Fibroblast of the aortic adventitia (primary cell): ENCODE measurements at places on chromosomes 1 and 21.

DNA sequence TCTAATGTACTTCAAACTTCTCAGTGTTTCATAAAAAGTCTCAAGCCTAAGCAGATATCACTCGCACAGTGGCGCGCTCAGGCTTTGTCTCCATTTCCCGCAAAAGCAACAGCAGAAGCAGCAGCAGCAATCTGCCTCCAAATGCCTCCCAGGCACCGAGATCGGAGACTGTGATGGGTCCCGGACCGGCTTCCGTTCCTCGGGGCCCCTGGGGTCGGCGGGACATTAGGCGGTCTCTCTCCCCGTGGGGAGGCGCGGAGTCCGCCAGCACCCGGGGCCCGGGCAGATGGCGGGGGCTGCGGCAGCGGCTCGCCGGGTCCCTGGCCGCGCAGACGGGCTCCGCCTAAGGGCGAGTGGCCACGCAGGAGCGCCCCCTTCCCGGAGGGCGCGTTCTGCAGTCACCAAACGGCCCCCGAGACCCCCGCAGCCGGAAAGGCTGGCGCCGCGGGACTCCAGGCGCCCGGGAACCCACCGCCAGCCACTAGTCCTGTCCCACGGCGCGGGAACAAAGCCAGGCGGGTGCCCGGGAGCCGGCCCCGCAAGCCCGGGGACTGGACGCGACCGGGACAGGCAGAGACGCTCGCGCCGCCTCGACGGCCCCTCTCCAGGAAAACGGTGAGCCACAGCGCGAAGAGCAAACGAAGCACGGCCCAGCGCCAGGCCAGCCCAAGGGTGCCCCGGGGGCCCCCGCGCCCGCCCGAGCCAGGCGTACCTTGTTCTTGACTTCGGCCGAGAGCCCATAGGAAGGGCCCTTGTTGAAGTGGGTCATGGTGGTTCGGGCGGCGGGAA, 590 bp downstream of the CNN3 start:
- no peak for DNase-seq

- peak; percentile 7 for DNase-seq
Measured at GRCh38 chr1:165444897-165445370, at the start of gene RXRG. Gene RXRG (minus strand): TSS chr1:165445126. CDS start chr1:165444893, 233 bp downstream.

GRCh38 chr1:155898888-155899287, 12.3 kb downstream of the RIT1 start:
- DNase-seq: no peak

GRCh38 chr1:225500624-225501192, 72.9 kb upstream of the LBR start:
- no peak for DNase-seq

DNA sequence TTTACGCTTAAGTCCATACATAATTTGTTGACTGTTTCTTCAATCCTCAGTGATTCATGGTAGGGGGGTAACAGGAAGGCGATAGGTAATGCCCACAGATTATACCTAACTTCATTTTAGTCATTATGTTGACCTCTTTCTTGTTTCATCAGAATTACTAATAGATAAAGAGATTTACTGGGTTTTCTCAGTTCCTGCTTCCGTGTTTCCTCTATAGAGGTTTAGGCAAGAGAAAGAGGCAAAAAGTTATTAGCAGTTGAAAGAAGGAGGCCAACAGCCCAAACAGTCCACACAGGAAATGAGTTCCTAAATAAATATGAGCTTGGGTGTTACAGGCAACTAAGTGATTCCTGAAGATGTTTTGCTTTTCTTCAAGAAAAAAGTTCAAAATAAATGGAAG, 17.9 kb upstream of the CLCA1 start:
- DNase-seq: no peak

- DNase-seq: no peak
Measured at GRCh38 chr1:31529999-31530684, 46.2 kb upstream of the TINAGL1 start.

DNA sequence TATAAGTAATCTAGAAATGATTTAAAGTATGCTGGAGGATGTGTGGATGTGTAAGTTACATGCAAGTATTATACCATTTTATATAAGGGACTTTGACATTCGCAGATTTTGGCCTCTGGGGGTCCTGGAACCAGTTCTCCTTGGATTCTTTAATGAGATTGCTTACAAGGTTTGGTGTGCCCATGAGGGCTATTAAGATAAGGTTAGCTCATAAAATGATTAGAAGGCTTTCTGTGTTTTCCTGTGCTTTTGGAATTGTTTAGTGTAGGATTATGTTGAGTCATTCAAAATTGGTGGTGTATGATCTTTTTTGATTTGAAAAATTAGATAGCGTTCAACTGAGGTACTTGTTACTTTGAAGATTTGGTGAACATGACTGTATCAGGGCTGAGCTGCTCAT, 5.6 kb downstream of the USP25 start:
- DNase-seq: no peak

GRCh38 chr1:47692196-47692595, 254.4 kb downstream of the FOXD2 start:
- no peak for DNase-seq

- no peak for DNase-seq
Measured at GRCh38 chr1:223886516-223886921, 40.8 kb upstream of the TP53BP2 start.

- no peak for DNase-seq
Measured at GRCh38 chr1:205945069-205945468, 1.8 kb upstream of the SLC26A9 start.

- peak; percentile 40 for DNase-seq
Measured at GRCh38 chr1:154768456-154769125, 101.5 kb downstream of the KCNN3 start.

GRCh38 chr1:157450106-157450505, 102.2 kb downstream of the FCRL5 start:
- no peak for DNase-seq

DNA sequence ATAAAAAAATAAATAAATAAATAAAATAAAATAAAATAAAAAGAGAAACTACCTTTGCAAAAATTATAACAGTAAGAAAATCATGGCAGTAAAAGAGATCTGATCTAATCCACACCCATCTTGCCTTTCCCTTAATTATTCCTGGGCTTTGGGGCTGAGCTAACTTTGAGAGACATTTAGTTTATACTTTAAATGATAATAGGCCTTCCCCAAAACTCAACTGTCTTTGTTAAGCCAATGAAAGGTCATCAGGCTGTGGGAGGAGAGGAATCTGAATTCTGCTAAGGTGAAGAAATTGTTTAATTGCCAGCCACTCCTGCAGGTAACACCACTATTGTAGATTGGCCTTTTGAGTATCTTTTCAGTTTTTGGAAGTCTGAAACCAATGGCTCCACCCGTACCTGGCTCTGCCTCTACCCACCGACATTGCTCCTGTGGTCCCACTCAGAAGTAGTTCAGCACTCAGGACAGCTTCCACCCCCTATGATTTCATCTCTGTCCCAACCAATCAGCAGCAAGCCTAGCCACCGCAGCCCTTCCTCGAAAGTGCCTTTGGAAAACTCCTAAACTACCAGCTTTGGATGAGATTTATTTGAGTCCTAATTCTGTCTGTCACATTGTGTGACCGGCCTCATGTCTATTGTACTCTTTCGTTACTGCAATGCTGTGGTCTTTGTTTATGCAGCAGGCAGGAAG, 23.0 kb upstream of the PNRC2 start:
- no peak for DNase-seq

DNA sequence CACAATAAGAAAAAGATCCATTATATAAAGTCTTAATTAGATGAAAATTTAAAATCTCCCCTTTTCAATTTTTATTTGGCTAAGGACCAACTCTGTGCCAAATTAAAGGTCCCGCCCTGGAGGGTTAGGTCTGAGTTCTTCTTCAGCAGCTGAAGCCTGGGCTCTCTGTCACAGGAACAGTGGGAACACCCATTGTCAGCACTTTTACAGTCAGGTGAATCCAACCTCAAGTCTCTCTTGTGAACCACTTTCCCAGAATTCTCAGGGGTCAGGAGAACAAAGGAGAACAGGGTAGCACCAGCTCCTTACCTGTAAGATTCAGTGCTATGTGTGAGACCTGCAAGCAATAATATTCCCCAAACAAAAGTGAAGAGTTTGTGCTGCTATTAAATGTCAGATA, 25.1 kb upstream of the HJV start:
- no peak for DNase-seq

DNA sequence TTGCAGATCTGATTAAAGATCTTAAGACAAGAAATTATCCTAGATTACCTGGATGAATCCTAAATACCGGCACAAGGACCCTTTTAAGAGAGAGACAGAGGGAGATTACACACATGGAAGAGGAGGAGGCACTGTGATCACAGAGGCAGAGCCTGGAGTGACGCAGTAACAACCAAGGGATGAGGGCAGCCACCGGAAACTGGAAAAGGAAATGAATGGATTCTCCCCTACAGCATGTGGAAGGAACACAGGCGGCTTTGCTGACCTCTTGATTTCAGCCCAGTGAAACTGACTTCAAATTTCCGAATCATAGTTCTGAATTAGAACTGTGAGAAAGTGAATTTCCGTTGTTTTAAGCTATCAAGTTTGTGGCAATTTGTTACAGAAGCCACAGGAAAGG, 50.2 kb upstream of the IVNS1ABP start:
- DNase-seq: no peak

GRCh38 chr1:118294875-118295642, 110.0 kb upstream of the SPAG17 start:
- DNase-seq: no peak

- DNase-seq: no peak
Measured at GRCh38 chr1:29575826-29576225, 339.5 kb downstream of the PTPRU start.

- no peak for DNase-seq
Measured at GRCh38 chr1:53346814-53347176, 18.9 kb upstream of the LRP8 start.

DNA sequence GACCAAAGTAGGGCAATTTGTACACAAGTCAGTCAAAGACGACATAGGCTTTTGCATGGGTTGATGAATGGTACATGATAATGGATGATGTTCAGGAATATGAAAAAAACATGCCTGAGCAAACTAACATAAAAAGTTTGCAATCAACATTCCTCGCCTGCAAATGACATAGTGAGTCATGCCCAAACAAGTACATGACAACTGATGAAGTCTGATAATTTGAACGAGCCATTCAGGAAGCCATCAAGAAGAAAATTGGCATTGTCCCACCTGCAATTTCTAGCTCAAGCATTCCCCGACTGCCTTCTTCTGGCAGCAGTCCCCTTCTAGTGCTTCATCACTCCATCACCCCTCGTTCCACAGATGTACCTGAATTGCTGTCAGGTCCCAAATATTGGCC, 118.4 kb upstream of the NR5A2 start:
- DNase-seq: no peak

- DNase-seq: peak; percentile 17
Measured at GRCh38 chr21:35528116-35529042, 479.3 kb upstream of the RUNX1 start.

DNA sequence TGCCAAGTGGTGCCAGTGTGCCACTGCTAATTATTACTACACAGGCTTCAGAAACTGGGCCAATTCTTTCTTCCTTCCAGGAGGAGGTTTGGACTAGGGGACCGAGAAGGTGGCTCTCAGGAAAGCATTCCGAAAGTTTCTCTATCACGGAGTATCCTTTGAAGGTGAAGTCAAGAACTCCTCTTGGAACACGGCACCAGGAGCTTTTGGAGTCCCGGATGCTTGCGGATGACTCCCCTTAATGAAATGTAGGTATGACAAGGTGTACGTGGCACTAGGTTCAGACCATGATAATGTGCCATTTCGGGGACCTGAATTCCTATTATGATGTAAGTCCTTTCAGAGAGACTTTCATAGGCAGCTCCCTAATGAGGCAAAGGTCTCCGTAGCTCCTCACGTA, 634.1 kb downstream of the KIF26B start:
- DNase-seq: no peak

DNA sequence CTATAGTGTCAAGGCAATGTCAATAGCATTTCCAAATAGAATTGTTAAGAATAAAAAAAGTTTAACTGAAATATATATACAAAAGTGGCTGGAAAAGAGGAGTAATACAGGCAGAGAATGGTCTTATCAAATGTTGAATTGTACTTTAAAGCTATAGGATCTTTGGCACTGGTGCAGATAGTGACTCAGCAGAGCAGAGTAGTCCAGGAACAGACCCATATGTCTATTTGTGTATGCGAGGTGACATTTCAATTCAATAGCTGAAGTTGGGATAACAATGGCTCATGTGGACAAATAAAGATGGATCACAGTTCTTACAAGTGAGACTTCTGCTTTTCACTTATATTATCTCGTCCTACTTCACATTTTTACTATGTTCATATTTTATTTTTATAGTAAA, 543.0 kb upstream of the B3GALT2 start:
- no peak for DNase-seq

- no peak for DNase-seq
Measured at GRCh38 chr1:218495931-218496330, 150.8 kb downstream of the TGFB2 start.

DNA sequence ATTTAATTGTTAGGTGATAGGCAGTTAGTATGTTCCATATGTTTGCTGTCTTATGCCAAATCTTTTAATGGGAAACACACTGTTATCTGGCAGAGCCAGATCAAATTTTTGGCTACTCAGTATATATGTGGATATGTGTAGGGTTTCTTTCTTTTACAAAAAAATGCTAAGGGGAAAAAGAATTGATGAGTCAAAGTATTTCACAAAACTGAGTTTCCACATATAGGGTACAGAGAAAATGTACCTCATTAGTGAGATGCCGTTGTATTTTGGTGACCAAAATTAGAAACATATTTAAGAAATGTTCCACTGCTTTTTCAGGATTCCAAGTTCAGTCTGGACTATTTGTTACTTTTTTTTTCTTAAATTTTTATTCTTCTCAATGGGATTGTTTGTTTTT, 201.2 kb upstream of the PTGFR start:
- peak; percentile 61 for DNase-seq

- DNase-seq: no peak
Measured at GRCh38 chr21:38956007-38956406, 150.3 kb downstream of the ETS2 start.

DNA sequence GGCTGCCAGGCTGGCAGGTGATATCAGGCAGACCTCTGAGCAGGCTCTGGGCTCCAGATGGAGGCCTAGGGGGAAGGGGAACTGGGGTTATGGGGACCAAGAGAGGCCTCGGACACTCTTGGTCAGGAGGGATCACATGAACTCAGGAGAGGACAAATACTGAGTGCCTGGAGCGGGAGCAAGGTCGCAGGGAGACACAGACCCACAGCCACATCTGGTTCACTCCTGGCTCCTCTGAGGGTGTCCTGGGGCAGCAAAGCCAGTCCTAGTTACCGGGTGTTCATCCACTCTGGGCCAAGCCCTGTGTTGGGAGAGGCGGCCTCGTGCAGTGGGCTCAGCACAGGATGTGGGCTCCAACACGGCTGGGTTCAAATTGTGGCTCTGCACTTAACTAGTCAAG, 239.0 kb downstream of the PTPRU start:
- no peak for DNase-seq
